NCI-H446 (cell line): ENCODE measurements at places on chromosomes 7 and 10.
A peak's percentile ranks its signal among the peaks of the same experiment; 100 is the strongest.

GRCh38 chr7:3279147-3279818 is 21.8 kb upstream of the SDK1 start:
- DNase-seq: no peak

DNA sequence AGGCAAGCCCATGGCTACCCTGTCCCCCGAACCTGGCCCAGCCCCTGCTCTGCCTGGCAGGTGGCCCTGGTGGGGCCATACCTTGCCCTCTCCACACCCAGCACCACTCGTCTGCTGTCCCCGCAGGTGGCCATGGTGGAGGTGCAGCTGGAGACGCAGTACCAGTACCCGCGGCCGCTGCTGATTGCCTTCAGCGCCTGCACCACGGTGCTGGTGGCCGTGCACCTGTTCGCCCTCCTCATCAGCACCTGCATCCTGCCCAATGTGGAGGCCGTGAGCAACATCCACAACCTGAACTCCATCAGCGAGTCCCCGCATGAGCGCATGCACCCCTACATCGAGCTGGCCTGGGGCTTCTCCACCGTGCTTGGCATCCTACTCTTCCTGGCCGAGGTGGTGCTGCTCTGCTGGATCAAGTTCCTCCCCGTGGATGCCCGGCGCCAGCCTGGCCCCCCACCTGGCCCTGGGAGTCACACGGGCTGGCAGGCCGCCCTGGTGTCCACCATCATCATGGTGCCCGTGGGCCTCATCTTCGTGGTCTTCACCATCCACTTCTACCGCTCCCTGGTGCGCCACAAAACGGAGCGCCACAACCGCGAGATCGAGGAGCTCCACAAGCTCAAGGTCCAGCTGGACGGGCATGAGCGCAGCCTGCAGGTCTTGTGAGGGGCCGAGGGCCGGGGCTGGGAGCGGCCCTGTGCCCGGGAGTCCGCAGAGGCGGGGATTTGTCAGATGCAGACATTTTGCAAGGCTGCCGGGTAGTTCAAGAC is 13.2 kb downstream of the ORAI2 start:
- DNase-seq: no peak

- no peak for DNase-seq
These were observed 31.4 kb upstream of the TRIM8 start for GRCh38 chr10:102612964-102613275.

DNA sequence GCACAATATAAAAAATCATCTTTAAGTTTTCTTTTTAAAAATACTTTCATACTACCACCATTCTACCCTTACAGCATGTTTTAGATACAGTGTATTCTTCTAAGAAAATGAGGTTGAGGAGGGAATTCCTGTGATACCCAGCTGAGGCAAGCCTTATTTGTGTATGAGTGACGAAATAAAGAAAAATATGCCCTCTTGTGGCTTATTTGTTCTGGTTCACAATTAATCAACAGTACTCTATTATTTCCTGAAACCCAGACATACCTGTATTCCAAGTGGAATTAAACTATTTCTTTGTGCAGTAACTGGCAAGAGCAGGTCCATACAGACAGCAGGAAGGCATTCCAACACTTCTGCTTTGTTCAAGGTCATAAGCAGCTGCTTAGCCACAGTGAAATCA is 4.5 kb upstream of the SEMA3D start:
- DNase-seq: peak; percentile 15

GRCh38 chr7:96636979-96637378 is 72.7 kb downstream of the SEM1 start:
- DNase-seq: no peak

DNA sequence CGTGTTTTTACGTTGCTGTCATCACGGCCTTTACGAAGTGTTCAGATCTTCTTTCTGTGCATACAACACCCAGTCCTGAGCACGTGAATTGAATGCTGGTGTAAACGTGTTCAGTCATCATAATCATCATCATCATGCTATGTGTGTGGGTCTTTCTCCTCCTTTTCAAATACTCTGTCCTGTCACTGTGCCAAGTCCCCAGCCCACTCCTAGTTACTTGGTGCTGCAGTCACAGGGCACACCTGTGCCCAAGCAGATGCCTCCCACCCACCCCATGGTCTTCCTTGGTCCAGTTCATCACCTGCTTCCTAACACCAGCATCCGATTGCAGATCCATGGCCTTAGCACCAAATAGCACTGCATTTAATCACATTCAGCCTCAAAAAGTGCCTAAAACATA is 78.6 kb upstream of the MGMT start:
- no peak for DNase-seq

DNA sequence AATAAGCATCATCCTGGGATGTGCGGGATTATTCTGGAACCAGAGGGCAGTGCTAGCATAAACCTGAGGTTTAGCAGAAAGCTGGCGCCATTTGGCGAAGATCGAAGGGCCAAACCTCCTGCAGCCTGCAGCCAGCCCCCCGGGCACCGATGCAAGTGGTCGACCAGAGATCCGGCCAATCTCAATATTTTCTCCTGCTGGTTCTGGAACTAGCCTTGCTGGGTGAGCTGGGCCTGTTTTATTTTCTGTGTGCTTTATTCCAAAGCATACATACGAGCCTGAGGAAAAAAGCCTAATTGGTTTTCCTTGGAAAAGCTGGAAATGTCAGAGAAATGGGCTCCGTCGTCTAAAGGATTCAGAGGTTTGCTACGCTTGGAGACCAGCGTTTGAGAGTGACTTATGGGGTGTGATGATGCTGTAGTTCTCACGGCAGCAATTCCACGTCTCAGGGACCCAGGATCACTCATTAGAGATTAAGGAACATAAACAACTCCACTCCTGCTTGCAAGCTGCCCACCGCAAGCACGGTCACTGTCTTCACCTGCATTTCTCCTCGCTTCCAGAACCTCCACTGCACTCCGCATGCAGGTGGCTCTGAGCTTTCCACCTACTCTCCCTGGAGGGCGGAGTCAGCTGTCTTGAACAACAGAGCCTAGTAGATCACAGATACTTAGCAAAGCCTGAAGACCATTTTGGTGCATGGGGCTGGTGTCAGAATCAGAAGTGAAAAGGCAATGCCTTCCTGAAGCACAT is 60.2 kb downstream of the PRKAG2 start:
- DNase-seq: no peak

- no peak for DNase-seq
These were observed 32.7 kb downstream of the STK17A start for GRCh38 chr7:43615558-43616145.

GRCh38 chr7:140059273-140060242 is 3.2 kb downstream of the PARP12 start:
- DNase-seq: peak; percentile 5

- DNase-seq: no peak
These were observed 22.0 kb downstream of the LRRD1 start for GRCh38 chr7:92156990-92157389.

DNA sequence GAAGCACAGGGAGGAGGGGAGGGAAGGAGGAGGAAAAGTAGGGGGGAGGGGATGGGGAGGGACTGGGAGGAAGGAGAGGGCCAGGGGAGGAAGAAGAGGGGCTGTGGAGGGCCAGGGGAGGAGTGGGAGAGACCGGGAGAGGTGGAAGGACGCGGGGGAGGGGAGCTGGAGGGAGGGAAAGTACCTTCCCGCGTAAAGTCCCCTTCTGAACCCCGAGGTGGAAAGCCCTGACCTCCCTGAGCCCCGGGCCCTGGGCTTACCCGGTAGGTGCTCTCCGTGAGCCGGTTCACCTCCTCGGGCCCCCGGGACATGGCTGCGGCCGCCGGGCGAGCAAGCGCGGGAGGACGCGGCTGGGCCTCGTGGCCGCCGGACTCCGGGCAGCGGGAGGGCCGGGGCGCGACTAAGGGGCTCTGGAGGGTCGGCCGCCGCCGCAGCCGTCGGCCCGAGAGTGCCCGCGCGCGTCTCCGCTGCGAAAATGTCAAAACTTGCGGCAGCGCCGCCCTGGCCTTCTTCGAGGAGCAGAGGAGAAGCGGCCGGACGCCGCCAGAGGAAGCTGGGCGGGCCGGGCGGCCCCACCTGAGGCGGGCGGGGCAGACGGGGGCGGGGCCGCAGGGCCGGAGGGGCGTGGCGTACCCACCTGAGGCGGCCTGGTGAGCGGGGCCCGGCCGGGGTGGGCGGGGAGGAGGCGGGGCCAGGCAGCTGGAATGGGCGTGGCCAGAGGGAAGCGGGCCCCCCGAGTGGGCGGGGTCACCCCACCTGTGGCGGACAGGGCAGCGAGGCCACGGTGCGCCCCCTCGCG is at the start of gene BAIAP2L1:
BAIAP2L1 (minus strand) TSS at position 549 of the 799 bp plus-strand sequence; CDS start at position 311, 238 bp downstream.
- DNase-seq: peak; percentile 84

- no peak for DNase-seq
These were observed 54.4 kb downstream of the MCMBP start for GRCh38 chr10:119817991-119818888.

GRCh38 chr7:1844336-1844950 is 174.4 kb downstream of the ELFN1 start:
- DNase-seq: no peak

- DNase-seq: no peak
These were observed 886.4 kb upstream of the LRRN3 start for GRCh38 chr7:110204527-110204926.

DNA sequence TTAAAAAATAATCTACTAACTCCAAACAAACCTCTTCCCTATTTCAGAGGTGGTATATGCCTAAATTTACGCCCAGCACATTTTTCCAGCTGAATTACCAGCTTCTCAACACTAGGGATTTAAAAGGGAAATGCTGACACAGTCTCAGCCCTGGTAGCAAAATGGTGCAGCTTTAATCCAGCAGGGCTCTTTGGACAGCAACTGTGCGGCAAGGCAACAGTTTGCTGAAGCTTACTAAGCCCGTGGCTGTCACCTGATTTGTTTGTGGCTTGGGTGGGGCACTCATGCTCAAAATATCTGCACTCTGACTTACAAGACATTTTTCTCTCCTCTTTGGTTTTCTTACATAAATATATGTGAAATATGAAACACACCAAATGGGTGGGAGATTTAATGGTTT is 206.7 kb downstream of the POU6F2 start:
- DNase-seq: no peak

DNA sequence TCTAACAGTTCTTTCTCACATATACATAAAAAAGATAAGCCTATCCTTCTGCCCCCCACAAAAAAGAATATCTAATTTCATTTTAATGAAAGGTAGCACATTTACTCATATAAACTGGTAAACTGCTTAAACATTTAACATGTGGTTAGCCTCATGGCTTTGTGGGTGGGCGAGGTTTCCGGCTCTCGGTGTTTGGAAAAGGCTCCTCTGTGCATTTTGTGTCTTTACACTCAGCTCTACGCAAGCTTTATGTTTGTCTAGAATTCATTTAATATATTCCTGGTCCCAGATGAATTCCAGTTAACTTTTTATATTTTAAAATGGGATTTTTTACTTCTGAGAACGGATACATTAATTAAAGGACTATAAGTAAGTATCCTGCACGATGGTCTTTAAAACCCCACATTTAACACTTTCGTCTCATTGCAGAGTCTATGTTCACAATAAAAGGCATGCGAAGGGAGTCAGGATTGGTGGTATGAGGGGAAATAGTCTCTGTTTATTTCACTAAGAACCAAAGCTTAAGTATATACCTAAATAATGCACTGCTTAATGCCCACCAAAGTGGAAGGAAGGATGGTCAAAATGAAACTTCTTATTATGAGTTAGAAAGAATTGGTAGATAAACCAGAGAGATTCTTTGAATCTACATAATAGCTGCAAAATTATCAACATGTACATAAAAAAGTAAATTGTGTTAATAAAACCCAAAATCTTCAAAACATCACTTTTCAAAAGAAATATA is 197.2 kb downstream of the CRPPA start:
- no peak for DNase-seq
